ENCODE measurements at places on chromosomes 13 and 19.

GRCh38 chr13:102962430-102962829 is 103.8 kb downstream of the SLC10A2 start:
- no peak for DNase-seq

DNA sequence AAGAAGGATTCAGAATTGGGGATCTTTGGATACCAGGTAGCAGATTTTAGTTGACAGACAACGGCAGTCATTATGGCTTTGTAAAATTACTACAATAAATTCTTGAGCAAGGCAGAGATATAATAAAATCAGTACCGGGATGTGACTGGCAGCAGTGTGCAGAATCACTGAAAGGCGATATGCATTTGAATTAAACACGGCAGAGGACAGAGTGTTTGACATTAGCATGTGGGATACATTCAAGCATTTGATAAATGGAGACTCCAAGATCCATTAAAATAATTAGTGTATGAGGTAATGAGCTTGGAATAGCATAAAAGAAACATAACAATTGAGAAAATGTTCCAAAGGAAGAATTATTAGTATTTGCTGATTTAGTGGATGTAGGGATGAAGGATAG is 36.8 kb downstream of the LCP1 start:
- no peak for DNase-seq

- DNase-seq = no peak
Measured at GRCh38 chr13:38399535-38399934, 49.9 kb downstream of the UFM1 start.

DNA sequence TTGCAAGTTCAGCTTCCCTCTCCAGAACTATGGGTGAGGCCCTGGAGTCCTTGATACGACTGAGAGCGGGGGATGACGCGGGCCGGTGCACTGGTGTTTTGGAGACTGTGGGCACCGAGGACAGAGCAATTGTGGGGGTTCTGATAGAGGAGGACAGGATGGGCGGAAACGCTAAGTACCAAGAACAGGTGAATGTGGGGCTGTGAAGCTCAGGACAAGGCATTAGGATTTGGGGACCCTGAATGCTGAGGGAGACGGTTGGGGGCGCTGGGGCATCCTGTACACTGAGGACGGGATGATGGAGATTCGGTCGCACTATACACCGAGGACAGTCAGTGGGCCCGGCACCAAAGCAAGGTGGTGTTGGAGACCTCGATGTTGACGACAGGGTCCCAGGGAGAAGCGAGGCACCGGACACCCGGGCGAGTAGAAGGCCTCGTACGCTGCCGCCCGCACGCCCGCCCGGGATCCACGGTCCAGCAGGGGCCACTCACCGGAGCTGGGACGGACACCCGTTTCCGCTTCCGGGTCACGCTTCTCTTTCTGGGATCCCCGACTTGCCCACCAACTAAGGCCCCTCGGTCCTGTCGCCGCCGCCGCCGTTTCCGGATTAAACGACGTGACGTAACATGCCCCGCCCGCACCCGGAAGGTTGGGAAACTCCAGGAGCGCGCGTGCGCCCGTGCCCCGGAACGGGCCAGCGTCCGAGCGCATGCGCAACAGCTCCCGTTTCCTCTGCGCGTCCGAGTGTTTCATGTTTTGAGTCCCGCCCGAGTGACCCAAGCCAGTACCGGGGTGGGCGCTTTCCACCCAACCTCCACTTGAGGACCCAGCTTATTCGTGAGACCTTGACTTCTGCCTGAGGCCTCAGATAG is at the start of gene CHMP2A:
Gene CHMP2A (minus strand): TSS at position 612 of the 875 bp plus-strand sequence. CDS start 893 bp downstream, outside the sequence.
- peak; percentile 99 for DNase-seq

All from stimulated activated CD8-positive, alpha-beta memory T cell treated with anti-CD3 and anti-CD28 coated beads, Interleukin-12 subunit alpha, Interleukin-12 subunit beta, amount 100 ng/mL, for 1 hour (primary cell).